ENCODE measurements at places on chromosomes 4 and X. TPM values are rescaled to one million over a fixed set of nuclear protein-coding genes. Genes with fewer than 3 reads are reported as not detected.

The DAPP1 gene
- not detected for total RNA-seq

The WAS gene
- 0.36 TPM for total RNA-seq

The MAMLD1 gene
- total RNA-seq: 2.7 TPM

The MRPS18C gene
- total RNA-seq: 13.8 TPM

The TMEM31 gene
- total RNA-seq: not detected

Data from osteoblast (primary cell).